ENCODE measurements at places on chromosomes 7 and 10. TPM values are rescaled to one million over a fixed set of nuclear protein-coding genes. Genes with fewer than 3 reads are reported as not detected.

The ICA1 gene
- 36.9 TPM for total RNA-seq

The SCRN1 gene
- total RNA-seq = 75.8 TPM

DNA sequence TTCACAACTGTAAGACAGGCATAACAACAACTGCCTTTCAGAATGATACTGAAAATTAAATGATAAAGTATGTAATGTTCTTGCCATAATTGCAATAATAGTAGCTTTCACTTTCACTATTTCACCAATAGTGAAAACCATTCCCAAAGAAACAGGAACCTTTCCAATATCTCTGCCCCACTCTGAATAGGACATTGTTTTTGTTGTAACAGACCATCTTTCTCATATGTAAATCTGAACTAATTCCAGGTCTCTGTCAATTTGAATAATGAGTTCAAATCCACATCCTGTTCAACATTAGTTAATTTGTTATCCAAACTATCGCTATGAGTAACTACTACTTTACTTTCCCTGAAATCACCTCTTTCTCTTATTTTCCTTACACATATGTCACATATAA lies 148.0 kb downstream of the LRRN3 start:
- H3K27ac ChIP-seq = no peak overlapping the region
- H3K4me3 ChIP-seq = no peak overlapping the region
- no peak for DNase-seq
- no peaks in the 10 kb centered on the region for H3K36me3 ChIP-seq
- no peaks in the 10 kb centered on the region for H3K27me3 ChIP-seq
- no peaks in the 10 kb centered on the region for H3K4me1 ChIP-seq

DNA sequence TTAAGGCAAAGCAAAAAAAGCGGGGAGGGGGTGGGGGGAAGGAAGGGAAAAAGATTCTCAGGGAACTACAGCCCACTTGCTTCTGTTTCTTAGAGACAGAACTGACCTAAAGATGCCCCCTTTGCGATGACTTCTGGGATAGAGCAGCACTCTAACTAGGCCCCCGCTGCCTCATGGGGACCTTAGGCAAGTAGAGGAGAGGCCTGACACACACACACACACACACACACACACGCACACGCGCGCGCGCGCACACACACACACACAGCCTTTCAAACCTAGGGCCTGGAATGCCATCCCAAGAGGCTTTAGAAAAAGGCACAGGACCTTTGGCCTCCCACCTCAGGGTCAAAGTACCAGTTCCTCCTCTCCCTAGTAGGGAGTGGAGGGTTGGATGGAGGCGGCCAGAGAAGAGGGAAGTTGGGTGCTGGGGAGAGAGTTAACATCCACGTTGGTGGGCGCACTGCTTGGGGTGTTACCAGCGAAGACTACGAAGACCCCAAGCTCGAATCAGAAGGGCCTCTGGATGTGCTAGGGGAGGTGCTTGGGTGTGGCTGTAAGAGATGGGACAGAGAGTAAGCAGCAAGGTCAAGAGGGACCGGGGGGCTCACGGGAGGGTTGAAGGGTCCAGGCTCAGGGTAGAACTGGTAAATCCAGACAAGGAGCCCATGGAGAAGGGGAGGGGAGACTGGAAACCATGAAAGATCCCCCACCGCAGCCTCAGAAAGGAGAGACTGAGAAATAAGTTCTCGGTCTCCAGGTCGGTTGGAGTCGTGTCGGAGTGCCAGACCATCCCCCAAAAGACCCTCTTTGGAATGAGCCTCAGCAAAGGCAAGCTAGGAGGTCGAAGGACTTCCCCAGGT lies 1.2 kb upstream of the COL1A2 start:
- peak overlapping the region; percentile 47 for H3K4me3 ChIP-seq
- H3K36me3 ChIP-seq = no peaks in the 10 kb centered on the region
- no peaks in the 10 kb centered on the region for H3K27me3 ChIP-seq
- H3K4me1 ChIP-seq = peaks cover 12% of the 10 kb centered on the region
- peak; percentile 69 for DNase-seq

GRCh38 chr7:115096262-115096661 lies 174.4 kb downstream of the MDFIC start:
- no peaks in the 10 kb centered on the region for H3K4me1 ChIP-seq
- H3K27me3 ChIP-seq = no peaks in the 10 kb centered on the region
- no peak for DNase-seq

Data from H1 (cell line).